Stimulated activated CD4-positive, alpha-beta T cell treated with anti-CD3 and anti-CD28 coated beads, TNF-alpha, amount 100 ng/mL, for 4 hours (primary cell): ENCODE measurements at places on chromosomes 16 and 17.
A peak's percentile ranks its signal among the peaks of the same experiment; 100 is the strongest.

GRCh38 chr16:14117051-14117450 lies 45.9 kb downstream of the MRTFB start:
- DNase-seq = no peak

DNA sequence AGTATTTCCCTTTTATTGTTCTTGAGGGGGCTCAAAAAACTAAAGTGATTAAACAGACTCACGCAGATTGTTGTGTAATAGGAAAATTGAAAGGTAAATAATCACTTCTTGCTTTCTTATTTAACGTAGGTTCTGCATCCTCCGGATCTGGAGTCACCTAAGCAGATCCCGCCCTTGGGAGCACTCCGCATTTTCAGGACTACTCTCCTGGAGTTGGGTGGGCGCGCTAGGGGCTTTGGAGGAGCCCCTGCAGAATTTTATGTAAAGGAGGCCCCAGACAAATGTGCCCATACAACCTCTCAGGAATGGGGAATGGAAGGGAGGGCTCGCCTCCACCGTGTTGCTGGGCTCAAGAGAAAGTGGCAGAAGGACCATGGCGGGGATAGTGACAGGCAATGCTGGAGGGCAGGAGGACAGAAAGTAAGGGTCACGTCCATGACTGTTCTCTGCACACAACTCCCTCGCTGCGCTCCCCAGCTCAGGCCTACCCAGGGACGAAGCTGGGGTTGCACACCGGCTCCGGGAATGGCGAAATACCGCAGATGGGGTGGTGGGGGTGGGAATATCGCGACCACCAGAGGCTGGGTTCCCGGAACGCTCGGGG lies 8.3 kb downstream of the MT2A start:
- no peak for DNase-seq

- DNase-seq = no peak
Observed at GRCh38 chr16:70258946-70259345, 7.2 kb upstream of the EXOSC6 start.

DNA sequence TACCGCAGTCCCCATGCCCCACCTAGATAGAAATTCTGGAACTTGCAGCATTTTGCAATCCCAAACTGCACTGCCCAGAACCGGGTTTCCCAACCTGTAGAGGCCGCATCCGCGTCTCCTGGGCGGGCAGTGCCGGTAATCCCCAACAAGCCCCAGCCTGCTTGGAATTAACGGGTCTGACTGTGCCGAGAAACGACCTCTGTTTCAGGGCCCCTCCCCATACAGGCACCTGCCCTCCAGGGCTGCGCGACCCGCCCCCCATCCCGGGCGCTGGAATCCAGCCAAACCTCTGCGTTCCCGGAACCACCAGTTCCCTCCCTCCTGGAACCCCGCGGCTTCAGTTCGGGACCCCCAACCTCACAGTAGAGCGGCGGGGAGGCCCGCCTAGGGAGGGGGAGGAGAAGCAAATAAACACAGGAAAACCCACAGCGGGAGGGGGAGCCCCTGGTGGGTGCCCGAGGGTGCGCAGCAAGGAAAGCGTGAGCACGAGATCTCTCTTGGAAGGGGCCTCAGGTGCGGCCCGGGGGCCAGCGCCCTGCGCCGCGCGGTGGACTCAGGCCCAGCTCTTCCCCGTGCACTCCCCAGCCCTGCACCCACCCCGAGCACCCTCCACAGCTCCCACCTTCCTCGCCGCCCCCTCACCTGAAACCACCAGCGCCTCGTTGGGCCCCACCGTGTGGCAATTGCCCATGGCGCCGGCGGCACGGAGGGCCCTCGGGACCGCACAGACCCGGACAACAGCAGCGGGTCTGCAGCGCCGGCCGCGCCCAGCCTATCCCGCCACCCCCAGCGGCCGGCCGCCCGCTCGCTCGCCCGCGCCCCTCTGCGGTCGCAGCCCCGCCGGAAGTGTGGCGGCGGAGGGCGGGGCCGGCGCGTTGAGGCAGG lies at the start of gene FLOT2:
FLOT2 (minus strand) TSS at position 850 of the 885 bp plus-strand sequence; CDS start at position 691, 159 bp downstream.
- peak; percentile 35 for DNase-seq

DNA sequence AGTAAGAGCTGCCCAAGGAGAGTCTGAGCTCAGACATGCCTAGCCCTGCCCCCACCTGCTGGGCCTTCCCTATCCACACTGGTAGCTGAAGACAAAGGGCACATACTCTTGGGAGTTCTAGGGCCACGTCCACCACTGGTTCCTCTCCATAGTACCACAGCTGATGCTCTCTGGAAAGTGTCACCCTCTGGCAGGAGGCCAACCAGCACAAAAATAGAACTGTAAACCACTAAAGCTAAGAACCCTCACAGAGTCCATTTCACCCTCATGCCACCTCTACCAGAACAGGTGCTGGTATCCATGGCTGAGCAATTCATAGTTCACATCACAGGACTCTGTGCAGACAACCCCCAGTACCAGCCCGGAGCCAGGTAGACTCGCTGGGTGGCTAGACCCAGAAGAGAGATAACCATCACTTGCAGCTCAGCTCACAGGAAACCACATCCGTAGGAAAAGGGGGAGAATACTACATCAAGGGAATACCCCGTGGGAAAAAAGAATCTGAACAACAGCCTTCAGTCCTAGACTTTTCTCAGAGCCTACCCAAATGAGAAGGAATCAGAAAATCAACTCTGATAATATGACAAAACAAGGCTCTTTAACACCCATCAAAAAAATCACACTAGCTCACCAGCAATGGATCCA lies 115.3 kb downstream of the CEP112 start:
- no peak for DNase-seq

DNA sequence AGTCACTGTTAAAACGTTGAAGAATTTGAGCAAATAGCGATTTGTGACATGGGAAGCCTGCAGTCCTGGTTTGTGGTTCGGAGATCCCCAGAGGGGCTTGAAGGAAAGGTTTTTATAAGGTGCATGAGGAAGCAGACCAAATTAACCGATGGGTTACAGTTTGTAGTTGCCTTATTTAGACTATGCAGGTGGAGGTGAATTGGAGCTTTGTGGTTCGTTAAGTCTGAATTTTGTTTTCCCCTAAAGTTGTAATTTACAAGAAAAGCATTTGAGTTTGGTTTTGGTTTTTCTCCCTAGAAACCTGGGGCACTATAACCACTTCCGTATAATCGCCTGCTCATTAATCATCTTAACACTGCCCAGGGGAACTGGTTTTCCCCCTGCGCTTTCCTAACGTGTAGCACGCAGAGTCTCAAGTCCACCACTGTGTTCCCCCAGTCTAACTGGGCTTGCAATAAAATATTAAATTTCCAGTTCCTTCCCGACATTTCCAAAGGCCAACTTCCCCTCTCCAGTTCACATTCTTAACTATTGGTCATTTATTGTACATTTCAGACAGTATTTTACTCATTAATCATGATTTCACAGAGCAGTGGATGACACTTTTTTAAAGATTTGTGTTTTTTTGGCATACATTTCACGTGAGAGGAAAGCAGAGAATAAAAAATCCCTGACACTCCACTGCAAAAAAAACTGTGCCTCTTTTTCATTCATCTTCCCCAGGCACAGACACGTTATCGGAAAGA lies 932 bp downstream of the ZNF267 start:
- no peak for DNase-seq

GRCh38 chr16:17227278-17227677 lies 243.5 kb downstream of the XYLT1 start:
- no peak for DNase-seq

DNA sequence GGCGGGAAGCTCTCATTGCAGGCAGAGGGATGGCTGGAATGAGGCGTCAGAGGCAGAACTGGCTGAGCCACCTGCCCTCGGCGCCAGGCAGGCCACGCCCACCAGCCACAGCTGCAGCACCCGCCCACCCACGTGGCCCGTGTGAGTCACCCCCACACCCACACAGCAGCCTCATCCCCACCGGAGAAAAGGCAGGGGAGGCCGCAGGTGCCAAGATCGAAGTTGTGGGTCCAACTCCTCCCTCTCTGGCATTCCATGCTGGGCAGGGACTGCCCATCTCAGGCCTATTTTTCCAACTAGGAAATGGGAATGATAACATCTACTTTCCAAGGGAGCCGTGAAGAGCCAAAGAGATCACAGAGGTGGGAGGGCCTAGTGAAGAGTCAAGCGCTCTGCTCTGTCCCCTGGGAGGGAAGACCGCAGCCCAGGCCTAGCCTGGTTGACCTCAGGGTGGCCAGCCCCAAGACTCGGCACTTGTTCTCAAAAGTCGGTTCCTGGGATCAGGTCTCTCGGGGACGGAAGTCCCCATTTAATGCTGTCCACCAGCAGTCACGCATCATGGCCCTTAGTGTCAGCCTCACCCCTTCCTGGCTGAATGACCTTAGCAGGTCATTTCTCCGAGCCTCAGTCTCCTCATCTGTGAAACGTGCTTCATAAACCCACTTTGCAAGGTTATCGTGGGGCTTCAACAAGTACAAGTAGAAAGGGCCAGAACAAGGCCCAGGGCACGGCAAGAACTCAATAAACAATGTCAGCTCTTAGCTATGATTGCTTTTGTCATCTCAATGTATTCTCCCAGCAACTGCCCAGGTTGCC lies at the start of gene TRPV3:
TRPV3 (minus strand) TSS at position 45 of the 816 bp plus-strand sequence. CDS start 2,962 bp downstream, outside the sequence.
- peak; percentile 62 for DNase-seq

DNA sequence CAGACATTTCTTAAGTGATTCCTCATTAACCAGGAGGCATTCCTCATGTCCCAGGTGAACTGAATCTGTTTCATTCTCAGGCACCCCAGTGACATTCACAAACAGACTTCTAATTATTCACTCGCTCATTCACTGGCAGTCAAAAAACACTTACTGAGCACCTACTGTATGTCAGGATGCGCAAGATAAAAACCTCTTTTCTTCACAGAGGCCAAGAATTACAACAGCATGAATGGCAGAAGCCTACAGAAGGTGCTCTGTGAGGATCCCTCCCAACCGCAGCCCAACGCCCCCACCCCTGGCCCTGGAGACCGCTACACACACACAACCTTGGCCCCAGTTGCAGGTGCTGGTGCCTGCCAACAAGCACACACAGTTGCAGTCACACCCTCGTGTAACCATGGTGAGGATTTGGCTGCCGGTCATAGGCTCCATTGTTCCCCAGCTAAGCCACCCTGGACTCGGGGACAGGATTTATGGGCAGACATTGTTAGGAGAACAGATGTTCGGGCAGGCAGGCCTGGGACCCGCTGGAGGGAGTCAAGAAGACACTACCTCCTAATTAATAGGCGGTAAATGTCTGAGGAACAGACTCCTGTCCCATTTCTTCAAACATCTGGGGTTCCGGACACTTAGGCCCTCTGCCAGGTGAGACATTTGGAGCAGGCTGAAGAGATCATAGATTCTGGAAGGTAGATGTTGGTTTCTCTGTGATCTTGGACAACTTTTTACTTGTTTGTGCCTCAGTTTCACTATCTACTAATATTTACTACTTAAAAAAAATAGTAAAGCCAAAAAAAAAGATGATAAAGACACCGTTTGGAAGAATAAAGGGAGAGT lies 43.2 kb downstream of the CUEDC1 start:
- no peak for DNase-seq

DNA sequence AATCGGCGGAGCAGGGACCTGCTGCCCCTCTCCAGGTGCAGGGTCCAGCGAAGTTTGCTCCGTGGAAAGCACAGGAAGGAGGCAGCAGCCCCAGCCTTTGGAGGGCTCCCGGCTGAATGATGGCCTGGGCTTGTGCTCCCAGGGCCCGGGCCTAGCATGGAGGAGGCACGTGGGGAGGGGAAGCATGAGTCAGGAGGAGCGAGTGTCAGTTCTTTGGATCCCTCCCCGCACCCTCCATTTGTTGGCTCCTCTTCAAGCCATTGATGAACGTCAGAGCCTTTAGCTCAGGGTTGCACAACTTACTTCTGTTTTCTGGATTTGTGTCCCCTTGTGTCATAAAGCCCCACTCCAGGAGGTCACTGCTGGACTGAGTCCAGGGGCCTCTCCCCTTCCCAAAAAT lies 25.8 kb downstream of the TTYH2 start:
- no peak for DNase-seq

- no peak for DNase-seq
Observed at GRCh38 chr16:86668136-86668910, 90.0 kb downstream of the FOXL1 start.

DNA sequence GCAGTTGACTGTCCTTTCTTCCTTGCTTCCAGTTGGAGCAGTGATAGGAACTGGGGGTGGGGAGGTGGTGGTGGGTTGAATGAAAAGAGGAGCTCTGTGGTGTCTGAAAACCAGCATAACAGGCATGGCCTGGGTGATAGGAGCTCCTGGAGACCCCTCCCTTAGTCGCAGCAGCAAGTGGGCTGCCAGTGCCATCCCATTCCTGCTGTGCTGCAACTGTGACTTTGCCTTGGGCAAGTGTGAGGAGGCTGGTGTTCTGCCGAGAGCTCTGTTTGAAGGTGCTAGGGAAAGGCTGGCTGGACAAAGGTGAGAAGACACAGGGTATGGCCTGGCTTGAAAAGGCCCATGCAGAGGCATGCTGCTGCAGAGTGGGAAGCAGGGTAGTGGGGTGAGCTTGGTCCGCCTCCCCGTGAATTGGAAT lies 2.7 kb upstream of the CDK5R1 start:
- no peak for DNase-seq

- no peak for DNase-seq
Observed at GRCh38 chr16:88069397-88070168, 118.3 kb downstream of the BANP start.

GRCh38 chr16:59905606-59906005 lies 1171.5 kb upstream of the GOT2 start:
- DNase-seq = no peak

DNA sequence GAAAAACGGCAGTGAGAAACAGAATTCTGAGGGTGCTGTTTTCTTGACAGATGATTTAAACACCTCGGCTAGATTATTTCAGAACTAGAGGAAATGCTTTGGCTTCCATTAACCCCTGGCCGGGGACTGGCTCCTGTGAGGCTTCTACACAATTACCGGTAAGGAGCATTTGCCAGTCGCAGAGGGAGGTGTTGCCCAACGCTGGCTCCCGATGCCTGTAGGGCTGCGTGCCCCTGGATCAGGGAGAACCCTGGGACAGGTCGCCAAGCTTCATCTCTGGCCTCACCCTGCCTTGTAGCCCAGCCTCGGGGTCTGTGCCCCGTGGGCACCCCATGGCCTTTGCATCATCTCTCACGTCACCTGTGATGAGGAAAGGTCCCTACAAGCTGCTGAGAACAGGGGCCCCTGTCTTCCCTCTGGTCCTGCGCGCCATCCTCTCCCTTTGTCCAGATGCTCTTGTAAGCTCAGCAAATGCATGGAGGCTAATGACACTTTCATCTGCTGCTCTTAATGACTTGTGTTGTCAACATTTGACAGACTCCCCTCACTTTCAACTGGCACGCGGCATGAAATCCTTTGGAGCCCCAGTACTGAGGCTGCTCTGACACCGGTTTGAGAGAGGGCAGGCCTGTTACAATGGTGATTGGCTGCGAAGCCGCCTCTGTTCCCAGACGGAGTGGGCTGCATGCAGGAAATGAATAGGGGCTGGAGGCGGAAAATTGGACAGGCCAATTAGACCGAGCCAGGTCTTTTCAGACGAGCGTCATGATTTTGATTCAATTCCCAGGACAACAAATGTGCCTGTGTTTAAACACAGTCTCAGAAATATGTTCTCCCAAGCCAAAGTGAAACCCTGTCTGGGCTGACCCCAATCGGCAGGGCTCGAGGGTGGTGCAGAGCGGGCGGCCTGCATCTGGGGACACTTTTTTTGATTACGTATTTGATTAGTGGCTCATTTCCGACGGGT lies 85.5 kb upstream of the DOC2B start:
- DNase-seq = no peak

GRCh38 chr17:49469831-49470810 lies 25.0 kb upstream of the NGFR start:
- no peak for DNase-seq
